ENCODE measurements at places on chromosomes 11 and 22.

- DNase-seq = no peak
These were observed 1389.8 kb downstream of the TBC1D22A start for GRCh38 chr22:48152164-48152775.

DNA sequence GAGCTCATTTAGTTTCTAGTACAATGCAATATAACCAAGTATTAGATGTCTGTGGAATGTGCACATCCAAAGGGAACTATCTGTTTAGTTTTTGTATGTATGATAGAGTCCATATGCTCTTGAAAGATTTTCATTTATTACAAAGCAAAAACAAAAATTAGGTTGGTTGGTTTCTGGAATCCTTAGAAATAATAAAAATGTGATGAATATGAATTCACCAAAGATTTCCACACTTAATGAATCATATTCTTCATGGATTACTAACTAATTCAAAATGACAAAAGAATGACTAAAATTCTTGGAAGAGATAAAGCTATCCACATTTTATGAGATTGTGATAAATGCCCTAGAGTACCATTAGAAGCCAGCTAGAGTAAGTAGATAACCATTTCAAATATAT, 261.1 kb downstream of the SBF2 start:
- DNase-seq = no peak

DNA sequence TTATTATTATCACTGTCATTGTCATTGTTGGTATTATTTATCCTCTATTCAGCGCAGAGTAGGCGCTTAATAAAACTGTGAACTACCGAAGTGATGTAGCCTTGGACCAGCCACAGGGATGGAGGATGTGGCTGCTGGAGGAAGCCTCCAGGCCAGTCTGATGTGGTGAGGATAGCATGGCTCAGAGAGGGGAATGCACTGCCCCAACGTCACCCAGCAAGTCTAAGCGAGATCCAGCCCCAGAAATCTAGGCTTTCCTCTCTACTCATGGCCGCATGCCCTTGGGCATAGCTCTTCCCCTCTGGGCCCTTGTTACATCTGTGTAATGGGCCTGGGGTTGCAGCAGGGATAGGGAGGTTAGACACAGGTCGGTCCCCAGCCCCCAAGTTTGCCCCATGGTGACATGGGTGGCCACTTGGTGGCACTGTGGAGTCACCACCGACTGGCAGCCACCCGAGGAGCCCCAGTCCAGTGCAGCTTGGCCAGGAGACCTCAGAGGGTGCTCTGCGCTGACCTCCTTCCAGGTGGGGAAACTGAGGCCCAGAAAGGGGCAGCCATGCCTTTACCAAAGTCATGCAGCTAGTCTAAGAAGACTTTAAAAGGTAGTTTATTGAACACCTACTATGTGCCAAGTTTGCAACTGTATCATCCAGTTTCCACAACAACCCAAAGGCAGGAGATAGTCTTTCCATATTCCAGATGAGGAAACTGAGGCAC, 395.7 kb downstream of the MN1 start:
- no peak for DNase-seq

DNA sequence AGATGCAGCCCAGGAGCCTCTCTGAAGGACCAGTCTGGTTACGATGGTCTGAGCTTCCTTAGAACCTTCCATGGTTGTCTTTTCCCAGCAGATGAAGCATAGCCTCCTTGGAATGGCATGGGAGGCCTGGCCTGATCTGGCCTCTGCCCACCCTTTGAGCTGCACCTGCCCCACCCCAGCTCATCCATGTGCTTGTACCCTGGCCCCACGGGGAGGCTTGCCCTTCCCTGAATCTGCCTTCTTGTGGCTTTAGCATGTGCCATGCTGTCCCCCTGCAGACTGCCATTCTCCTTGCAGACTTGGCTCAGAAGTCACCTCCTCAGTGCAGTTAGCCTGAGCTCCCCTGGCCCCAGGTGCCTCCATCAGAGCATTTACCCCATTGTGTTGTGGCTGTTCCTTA, 62.5 kb downstream of the FBLN1 start:
- no peak for DNase-seq

DNA sequence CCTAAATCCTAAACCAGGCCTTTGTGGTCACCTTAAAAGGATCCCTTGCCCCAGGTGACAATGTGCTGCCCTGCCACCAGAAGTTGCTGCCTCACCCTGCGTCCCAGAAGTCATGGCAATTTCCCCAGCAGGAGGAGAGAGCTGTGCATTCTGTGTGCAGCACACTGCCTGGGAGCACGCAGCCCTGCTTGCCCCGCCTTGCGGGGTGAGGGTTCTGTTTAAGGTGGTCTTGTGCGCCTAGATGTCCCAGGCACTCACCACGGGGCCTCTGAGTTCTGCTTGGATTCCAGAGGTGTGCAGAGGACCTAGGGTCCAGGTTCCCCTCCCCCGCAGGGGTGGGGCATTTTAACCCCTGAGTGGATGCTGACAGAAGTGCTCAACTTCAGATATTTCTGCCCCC, 95.0 kb downstream of the GRAMD1B start:
- DNase-seq = no peak

- DNase-seq = no peak
These were observed 40.7 kb upstream of the POU2AF1 start for GRCh38 chr11:111419641-111420327.

- DNase-seq = no peak
These were observed 161.4 kb downstream of the SWAP70 start for GRCh38 chr11:9825315-9825714.

DNA sequence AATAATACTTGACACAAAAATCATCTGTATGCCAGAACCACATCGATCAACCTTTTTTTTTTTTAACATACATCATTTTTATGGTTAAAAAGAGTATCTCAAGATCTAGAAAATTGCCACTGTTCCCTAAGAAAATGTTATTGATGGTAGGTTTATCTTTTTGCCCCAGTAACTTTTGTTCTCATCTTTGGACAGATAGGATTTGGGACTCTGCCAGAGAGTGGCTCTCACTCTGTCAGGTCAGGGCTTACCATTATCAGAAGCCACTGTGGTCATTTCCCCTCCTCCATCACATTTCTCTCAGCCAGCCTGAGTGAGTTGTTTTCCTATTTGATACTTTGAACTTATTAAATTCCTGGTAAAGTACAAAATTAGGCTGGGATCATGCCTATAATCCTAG, 47.9 kb upstream of the YWHAH start:
- no peak for DNase-seq

DNA sequence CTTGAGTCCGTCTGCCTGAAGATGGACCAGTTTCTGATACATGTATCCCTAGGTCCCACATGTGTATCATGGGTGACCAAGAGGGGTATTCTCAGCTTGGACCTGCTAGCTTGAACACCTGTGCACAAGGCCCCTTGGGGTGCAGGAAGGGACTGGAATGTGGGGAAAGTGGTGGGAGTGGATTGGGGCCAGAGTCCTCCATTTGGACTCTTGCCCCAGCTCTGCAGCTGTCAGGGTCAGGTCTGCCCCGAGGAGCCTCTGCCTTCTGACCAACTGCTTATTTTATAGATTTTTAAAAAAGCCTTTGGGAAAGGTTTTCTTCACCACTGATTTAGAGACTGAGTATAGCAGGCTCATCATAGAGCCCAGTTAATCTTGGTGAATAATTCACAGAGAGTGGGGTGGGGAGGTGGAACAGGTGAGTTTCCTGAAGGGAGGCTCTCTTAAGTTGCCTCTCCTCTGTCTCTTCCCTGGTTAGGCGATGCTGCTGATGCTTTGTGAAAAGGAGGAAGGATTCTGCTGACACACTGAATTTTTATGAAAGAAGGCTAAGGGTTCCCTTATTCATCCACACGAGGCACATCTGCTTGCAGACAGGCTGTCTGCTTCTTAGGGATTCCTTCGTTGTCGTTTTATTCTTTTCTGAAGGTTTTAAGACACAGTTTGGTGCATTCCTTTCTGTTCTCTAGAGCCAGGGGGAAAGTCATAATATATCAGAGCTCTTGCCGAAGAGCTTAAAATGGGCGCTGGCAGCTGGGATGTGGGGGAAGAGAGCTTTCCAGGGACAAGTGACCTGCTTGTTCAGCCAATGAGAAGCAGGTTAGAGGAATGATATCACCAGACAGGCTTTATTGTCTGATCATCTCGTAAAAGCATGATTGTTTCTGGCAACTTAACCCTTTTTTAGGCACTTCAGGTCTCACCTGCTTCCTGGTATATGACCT, 19.9 kb downstream of the TRIM44 start:
- no peak for DNase-seq

DNA sequence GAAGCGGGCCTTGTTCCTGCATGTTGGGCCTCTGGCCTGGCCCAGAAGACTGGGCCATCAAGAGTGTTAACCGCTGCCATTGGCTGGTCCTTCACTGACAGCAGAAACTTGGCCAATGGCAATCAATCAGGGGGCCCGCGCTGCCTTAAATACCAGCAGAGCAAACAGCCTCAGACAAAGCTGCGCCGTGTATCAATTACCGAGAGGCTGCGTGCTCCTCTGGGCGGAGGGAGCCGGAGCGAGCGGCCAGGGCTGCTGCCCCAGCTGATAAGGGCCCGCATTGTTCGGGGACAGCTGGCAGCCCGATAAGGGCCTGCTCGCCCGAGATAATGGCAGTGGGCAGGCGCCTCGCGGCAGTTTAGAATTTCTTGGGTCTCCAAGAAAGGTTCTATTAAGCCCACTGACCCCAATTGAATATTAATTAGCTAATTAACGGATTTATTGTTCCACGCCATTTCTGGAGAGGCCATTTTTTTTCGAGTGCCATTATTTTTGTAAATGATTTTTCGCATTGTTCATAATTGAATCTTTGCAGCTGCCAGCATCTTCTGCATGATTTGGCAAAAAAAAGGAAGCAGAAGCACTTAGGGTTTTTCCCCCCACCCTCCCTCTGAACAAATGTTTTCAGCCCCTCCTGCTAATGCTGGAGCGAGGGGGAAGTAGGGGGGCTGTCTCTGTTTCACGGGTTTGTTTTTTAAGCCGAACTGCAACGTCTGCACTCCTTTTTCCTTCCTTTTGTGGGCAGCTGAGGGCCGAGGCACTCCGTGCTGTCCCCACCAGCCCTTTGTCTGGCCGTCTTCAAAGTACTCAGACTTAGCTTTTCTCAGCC, 37.6 kb upstream of the RIC3 start:
- peak; percentile 46 for DNase-seq

DNA sequence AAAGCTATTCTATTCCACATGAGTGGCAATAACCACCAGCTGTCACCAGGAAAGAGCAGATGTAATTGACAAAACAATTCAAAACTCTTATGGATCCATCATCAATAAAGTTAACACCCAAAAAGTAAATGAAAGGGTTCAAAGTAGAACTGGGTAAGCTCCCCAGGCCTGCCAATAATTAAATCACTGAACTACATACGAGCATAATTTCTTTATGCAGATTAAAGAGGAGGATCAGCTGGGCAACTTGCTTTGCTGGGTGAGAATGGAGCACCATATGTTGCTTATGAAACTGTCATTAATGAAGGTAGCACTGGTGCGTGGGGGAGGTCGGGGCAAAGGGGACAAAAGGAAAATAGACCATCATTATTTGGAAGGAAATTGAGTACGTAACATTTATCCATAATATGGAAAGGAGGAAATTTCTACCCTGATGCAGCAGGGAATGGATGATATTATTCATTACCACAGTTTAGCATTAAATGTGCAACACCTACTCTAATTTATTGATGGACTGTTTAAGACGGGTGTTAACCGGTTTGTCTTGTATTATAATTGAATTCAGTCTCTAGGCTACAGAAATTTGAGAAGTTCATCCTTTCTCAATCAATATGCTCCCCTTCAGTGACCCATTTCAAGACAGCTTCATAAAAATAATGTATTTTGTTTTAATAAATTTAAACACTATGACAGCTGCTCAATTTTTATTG, 315.9 kb downstream of the CADM1 start:
- no peak for DNase-seq

DNA sequence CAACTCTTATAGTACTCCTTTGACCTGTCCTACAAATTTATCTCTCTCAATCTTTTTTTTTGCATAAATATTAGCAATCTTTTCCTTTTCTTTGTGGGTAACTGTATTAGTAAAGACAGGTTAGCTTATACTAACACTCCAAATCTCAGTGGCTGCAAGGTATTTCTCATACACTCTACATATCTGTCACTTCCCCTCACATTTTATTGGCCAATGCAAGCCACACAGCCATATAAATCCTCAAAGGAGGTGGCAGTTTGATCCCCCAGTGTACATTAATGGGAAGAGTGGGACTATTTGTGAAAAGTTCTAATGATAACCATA, 42.6 kb upstream of the EED start:
- peak; percentile 61 for DNase-seq

GRCh38 chr22:48919187-48919590, 908.5 kb downstream of the BRD1 start:
- no peak for DNase-seq

DNA sequence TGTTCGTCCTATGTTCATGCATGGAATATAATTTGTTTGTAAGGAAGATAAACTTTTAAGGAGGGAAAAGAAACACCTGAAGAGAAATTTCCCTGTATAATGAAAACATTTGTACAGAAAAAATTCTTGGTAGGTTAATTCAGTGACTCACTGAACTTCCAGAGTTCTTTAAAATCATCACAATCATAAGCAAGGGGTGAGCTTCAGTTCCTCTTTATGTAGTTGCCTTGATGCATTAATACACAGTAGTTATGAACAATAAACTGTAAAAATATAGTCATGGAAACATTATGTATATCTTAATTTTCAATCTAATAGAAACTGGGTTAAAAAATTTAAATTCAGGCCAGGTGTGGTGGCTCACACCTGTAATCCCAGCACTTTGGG, 1.1 kb upstream of the C11orf65 start:
- peak; percentile 60 for DNase-seq

DNA sequence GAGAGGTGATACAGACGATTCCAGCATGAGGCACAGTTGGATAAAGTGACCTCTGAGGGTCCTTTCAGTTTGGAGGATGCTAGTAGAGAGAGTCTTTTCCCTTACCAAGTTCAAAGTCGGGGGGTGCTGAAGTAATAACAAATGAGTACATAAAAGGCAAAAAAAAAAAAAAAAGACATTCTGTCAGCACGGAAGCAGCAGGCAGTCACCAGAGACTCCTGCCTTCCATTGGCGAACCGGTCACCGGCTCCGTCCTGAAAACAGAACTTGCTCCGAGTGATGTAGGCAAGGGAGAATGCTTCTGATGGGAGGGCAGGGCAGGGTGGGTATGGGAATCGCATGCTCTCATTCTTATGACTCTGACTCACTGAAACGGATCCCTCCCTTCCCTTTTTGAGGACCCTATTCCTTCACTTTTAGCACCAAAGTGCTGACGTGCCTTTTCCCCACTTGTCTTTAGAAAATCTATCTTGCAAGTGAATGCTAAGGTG, 65.9 kb downstream of the PRR5L start:
- no peak for DNase-seq

DNA sequence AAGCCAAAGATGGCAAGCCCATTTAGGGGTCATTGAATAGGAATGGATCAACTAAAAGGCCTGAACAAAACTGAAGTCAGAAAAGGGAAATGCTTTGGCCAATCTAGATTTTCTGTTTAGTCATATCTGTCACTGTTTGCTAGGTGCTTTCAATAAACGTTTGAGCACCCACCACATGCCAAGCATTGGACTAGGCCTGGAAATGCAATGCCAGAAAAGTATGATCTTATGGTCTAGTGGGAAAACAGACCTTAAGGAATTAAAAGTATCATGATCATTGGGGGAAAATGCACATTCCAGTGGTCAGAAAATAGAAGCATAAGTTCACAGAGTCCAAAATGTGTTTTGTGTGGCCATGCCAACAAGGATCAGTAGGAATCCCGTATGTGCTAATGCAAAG, 76.8 kb upstream of the BIRC3 start:
- no peak for DNase-seq

- no peak for DNase-seq
These were observed 35.6 kb downstream of the AMPD3 start for GRCh38 chr11:10490398-10491241.

- no peak for DNase-seq
These were observed 28.8 kb downstream of the YAP1 start for GRCh38 chr11:102139081-102139498.

GRCh38 chr11:12680246-12680939, 6.2 kb downstream of the TEAD1 start:
- DNase-seq = no peak

Measured in GF-D8 (cell line).